ENCODE measurements at places on chromosomes 11 and 22.
A peak's percentile ranks its signal among the peaks of the same experiment; 100 is the strongest.

GRCh38 chr11:43825217-43825816, 55.3 kb upstream of the ALKBH3 start:
- peak; percentile 46 for DNase-seq

DNA sequence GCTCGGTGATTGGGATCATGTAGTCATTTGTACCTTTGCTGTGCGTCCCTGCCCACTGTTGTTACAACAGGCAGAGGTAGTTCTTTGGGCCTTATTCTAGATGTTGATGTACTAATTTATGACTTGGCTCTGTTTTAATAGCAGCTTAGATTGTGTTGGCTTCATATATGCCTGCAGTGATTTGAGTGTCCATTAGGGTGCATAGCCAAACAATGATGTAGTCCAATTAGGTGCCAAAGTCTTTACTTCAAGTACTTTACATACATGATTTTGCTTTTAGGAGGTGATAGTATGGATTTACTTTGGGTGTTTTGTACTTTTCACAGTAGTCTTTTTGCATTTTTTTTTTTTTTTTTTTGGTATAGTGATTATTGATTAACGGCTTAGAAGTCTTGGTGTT, 46.4 kb downstream of the PPP6R3 start:
- peak; percentile 34 for DNase-seq

DNA sequence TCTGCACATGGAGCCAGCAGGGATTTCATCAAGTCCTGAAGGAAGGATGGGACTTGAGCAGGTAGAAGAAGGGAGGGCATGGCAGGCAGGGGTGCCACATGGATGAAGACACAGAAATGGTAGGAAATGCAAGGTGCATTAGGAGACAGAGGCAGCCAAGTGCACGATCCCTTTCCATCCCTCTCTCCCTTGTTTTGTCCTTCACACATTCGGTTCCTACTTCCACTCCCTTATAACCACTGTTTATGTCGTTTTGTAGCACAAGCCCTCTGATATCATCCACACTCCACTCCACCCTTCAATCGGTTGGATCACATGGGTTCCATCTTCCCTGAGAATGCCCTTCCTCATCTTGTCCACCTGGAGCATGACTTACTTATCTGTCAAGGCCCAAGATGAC, 35.2 kb downstream of the IFT27 start:
- no peak for DNase-seq

DNA sequence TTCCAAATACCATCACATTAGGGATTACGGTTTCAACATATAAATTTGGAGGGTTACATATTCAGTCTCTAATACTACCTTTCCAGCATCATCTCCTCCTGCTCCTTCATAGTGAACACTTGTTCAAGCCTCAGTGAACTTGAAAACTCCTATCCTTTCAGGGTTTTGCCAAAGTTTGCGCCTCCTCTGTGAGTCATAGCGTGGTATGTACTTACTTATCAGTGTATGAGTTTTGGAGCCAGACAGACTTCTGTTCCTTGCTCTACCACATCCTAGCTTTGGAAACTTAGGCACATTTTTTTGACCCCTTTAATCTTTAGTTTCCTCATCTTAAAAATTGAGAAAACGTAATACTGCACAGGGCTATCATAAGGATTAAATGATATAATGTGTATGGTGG, 160.1 kb upstream of the ZC3H12C start:
- no peak for DNase-seq

DNA sequence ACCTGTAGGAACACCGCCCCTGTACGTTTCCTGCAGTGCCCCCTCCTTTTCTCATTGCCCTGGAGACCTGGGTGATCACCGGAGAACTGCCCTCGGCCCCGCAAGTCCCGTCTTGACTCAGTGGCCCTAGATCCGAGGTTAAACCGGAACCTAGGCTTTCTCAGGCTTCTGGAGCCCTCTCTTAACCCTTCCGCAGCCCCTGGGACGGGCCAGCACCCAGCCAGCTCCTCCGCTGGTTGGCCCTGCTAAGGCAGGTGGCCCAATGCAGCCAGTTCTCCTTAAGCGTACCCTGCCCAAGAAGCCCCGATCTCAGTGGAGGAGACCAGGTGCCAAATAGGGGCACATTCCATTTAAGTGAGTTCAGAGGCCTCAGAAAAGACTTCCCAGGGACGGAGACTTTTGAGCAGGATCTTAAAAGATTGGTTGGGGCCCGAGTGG, 776 bp downstream of the NLRX1 start:
- DNase-seq = no peak

GRCh38 chr22:40955571-40955970, 4.4 kb downstream of the RBX1 start:
- DNase-seq = no peak

DNA sequence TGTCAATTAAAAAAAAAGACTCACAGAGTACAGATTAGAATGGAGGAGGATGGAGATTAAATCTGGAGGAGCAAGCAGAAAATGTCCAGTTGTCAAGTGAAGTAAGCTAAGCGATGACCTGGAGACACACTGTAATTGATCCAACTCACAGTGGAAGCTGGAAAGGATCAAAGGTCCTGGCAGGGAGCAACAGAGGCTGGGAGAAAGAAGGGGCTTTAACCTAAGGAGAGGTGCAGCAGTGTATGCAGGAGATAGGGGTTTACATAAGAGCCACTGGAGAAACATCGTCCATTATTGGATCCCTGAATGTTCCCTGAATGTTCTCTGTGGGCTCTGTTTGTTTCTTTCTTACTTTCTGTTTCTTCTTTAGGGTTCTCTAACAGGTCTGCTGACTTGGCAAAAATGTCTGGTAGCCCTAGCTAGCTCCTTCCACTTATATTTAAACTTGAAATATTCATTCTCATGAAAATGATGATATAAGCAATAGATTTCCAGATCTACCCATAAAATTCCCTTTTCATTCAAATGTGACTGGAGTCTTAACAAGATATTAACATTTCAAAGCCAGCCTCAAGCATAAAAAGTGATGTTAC, 30.1 kb upstream of the CAT start:
- no peak for DNase-seq

DNA sequence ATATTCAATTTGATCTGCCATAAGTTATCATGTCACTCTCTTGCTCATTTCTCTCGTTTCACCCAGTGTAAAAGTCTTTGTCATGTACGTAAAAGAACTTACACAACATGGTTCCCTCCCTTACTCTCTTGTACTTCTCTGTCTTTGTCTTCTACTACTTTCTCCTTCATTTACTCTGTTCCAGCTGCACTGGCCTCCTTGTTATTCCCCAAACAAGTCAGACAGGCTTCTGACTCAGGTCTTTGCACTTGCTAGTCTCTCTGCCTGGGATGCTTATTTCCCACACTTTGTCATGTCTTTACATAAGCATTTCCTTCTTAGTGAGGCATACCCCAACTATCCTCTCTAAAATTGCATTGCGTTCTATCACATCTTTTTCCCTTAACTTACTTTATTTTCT, 117.3 kb downstream of the CYP2R1 start:
- no peak for DNase-seq

- no peak for DNase-seq
Measured at GRCh38 chr11:130457623-130458409, 9.4 kb downstream of the ADAMTS15 start.

DNA sequence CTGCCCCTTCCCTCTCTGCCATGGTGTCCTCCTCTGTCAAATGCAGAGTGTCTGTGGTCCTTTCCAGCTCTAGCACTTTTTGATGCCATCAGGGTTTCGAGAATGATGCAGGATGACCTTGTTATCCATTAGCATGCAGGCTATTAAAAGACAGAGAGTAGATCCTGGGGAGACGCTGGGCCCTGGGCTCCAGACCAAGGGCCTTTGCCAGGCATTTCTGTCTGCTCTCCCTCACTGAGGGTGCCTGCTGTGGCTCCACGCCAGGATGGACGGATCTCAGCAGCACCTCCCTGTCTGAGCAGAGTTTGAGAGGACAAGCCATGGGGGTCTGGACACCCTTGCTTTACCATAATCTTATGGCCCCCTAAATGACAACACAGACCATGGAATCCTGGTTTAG, 110.8 kb upstream of the CD82 start:
- DNase-seq = no peak

- DNase-seq = no peak
Measured at GRCh38 chr11:13777341-13777985, 109.0 kb downstream of the FAR1 start.

- peak; percentile 77 for DNase-seq
Measured at GRCh38 chr11:33930317-33931021, 38.6 kb upstream of the LMO2 start.

GRCh38 chr11:62689421-62690183, at the start of gene LRRN4CL:
TSS of gene LRRN4CL (minus strand) at chr11:62689530. CDS start at chr11:62688508, 1,022 bp downstream.
- no peak for DNase-seq

DNA sequence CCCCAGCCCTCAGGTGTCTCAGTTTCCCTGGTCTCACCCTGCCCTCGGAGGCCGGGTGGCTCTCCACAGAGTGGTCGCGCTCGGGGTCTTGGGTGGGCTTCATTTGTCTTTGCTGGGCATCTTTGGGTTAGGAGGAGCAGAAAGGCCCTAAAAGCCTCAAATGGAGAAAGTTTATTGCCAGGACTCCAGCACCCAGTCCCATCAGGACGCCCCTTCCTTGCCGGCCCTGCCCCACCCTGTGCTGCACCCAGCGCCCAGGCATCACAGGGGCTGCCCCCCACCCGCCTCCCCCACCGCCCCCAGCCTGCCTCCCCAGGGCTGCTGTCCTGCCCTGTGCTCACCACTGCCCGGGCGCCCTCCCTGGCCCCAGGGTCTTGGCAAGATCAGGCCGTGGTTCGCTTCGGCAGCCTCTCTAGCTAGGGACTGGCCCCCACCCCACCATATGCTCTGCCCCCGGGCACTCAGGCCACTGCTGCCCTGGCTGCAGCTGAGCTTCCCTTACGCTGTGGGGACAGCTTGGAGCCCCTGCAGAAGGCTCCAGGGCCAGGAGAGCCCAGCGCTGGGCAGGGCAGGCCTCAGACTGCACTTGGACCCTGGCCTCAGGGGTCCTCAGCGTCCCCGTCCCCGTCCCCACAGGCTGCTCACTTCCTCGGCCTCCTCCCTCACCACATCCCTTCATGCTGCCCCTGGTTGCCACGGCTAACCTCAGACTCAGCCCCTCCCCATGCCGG, 31.4 kb downstream of the MOB2 start:
- no peak for DNase-seq

DNA sequence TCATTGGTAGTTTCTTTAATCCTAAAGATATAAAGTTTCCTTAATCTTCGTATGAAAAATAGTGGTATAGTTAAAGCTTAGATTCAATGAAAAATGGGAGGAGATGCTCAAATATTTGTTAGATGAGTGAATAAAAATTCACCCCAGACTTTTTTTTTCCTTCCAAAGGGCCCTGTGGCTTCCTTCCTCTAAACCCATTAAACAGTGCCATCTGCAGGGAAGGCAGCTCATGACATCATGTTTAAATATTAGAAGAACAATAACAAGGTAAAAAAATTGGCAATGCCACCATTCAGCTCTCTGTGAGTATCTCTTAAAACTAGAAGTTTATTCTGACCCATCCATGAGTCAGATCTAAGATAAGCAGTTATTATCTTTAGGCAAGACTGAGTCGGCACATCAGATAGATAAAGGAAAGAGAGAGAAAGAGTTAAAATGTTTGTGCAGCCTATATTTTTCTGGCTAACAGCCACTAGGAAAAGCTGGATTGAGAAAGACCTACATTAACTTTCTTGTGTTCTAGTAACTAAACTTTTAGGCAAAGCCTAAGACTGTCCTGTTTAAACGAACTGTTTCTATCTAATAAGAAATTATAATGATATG, 19.1 kb upstream of the OOSP1 start:
- peak; percentile 1 for DNase-seq

- DNase-seq = no peak
Measured at GRCh38 chr11:62127426-62127825, 3.6 kb downstream of the INCENP start.

- DNase-seq = no peak
Measured at GRCh38 chr22:16957781-16958180, 50.2 kb downstream of the GAB4 start.

DNA sequence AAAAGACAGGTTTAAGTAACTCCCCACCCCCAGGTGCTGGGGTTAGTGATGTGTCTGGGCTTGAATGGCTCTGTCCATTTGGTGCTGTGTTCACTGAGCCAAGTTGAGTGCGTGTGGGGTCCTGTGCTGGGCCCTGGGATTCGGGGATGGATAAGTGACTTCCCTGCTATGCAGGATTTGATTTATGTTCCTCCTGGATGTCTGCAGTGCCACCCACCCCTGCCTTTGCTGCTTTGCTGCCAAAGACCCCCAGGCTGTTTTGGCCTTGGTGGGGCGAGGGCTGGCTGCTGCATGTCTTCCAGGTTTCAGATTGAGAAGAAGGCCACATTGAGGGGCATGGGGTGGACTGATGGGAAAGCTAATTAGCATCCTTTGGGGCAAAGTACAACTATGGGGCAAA, 77.9 kb upstream of the PARVG start:
- no peak for DNase-seq

GRCh38 chr11:70857894-70858293, 394.5 kb downstream of the SHANK2 start:
- no peak for DNase-seq

DNA sequence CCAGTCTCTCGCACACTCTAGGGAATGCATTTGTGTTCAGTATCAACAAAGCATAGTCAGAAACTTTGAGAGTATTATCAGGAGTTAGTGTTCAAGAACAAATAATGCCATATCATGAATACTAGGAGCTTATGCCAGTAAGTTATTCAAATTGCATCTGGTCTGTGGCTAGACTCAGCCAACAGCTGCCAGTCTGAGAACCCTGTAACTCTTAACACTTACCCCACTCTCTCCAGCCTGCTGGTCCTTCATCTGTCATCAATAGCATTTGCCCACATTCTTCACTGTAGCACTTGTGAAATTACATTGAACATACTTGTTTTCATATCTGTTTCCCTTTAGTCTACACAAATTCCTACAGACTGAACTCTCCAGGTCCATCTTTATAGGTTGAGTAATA, 1157.5 kb upstream of the RAG2 start:
- DNase-seq = no peak

DNA sequence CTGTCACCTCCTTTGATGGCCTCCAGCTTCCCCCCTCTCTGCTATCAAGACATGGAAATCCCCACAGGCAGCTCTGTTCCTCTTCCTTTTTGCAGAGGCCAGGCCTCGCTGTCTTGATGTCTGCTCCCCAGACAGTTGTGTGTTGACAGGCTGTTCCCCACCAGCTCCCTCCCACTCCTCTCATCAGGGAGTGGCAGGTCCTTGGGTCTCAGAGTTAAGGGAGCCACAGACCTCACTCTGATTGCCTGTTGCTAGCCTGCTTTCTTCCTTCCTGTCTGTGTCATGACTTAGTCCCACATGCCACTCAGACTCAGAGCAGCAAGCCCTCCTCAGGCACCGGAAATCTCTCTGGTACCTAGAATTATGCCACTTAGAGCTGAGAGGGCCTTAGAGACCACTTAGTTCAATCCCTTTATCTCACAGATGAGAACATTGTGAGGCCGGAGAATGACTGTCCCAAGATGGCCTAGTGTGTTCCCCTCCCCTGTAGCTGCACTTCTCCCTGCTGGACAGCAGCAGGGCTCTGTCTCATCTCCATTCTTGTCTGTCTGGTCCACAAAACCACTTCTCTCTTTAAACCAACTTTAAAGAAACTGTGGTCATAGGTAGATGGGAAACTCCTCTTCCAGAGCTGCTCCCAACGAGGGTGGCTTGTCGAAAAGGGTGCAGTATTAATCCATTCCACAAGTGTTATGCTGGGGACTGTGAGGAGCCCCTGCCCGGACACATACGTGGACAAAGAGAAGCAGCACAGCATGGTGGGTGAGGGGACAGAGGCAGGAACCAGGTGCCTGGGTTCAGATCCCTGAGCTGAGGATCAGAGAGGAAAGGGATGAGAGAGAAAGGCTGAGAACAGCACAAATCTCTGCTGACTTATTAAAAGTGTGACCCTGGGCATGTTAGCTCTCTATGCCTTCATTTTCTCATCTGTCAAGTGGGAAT, 4.2 kb downstream of the AMPD3 start:
- DNase-seq = no peak
